ENCODE measurements at places on chromosomes 7 and 10.

GRCh38 chr10:67302701-67303100 lies 376.9 kb downstream of the LRRTM3 start:
- no peak for DNase-seq

DNA sequence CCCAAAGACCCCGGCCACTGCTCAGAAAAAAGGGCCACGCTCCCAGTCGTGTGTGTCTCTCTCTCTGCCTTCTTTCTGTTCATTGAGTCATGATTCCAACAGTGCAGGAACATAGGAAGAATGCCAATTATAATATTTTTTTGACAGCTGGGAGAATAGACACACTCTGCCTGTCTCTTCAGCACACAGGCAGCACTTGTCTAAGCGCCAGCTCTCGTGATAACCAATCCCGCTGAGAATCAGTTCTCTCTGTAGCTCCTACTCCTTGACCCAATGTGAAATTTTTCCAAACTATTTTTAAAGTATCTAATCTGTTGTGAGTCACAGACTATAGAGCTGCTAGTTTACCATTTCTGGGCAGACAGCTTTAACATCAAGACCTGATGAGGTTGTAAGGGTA lies 145.7 kb upstream of the RHEB start:
- no peak for DNase-seq

DNA sequence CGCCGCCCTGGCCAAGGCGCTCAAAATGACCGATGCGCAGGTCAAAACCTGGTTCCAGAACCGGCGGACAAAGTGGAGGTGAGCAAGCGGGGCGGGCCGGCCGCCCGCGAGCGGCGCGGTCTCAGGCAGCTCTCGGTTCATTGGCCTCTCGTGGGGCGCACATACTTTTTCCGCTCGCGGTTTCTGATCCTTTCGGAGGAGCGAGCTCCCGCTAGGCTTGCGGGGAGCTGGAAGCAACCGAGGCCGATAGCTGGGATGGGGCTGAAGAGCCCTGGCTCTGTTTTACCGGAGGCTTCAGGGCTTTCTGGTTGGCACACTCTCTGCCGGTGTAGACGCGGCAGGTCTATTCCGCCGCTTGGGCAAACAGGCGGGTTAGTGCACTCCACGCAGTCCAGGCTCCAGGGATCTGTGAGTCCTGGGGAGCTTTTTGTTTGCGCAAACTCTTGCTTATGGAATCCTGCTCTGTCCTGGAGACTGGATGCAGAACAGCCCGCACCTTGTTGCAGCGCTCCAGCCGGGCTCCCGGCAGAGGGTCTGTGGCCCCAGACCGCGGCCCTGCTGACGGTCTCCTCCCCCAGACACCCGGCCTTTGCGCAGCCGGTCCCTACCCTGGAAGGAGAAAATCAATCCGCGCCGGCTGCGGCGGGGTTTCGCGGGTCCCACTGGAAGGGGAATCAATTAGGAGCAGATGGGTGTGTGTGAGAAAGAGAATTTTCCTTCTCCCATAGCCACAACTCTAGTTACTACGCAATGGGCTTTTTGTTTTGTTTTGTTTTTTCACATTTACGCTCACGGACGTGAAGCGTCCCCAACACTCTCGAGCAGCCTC lies 3.4 kb downstream of the TLX1 start:
- no peak for DNase-seq

DNA sequence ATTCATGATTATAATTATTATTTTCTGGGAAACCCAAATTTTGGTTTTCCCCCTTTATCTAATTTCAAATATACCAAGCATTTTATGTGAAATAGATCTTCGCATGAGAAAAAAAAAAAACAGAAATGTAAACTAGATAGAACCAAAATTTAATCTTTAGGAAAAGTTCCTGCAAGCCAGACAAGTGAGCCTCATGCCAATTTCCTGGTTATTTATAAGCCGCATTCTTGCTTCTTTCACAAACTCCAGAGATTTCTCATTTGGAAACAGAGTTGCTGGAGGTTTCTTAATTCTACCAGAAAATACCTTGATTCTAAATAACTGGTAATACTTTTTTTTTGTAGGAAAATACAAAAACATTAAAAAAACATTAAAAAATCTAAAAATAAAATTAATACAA lies 690.4 kb upstream of the IGFBP3 start:
- DNase-seq: no peak

GRCh38 chr10:83625831-83626360 lies 513.4 kb upstream of the GHITM start:
- no peak for DNase-seq

DNA sequence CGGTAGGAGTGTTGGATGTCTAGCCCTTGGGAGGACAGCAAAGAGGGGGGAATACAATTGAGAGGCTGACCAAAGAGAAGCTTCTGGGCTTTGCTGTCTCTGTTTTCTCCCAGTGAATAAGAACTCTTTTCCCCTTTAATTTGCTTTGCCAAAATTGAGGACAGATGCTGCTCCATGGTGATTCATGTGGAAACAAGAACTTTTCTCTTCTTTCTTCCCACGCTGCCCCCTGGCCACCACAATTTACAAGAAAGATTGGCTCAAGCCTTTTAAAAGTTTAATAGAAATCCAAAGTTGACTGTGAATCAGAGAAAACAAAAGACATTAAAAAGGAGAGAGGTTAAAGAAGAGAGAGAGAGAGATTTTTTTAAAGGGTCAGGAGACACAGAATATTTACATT lies 49.0 kb downstream of the PRR15 start:
- no peak for DNase-seq

- DNase-seq: no peak
These were observed 12.3 kb upstream of the GATA3 start for GRCh38 chr10:8041992-8042720.

DNA sequence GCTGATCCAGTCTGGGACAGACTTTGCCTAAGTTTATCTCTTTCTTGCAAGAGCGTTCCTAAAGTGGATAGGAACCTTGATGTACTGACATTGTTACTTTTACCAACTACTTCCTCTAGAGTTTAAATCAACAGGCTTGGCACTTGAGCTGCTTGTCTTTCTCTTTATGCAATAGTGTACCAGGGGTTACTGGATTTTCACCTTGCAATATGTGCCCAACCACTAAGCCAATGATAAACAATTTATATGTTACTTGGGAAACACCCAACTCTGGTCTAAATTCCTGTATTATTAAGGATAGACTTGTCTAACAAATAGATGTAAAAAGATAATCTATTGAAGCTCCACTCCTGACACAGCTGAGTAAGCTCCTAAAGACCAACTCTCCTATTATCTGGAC lies 470.2 kb downstream of the SH2D4B start:
- no peak for DNase-seq

GRCh38 chr10:6494936-6495592 lies 85.0 kb downstream of the PRKCQ start:
- DNase-seq: peak; percentile 36

- no peak for DNase-seq
These were observed 166.6 kb downstream of the VTI1A start for GRCh38 chr10:112613620-112614019.

GRCh38 chr7:1209097-1209496 lies 23.6 kb upstream of the UNCX start:
- DNase-seq: no peak

GRCh38 chr7:115004121-115004520 lies 82.2 kb downstream of the MDFIC start:
- no peak for DNase-seq

- DNase-seq: no peak
These were observed 69.8 kb downstream of the PWWP2B start for GRCh38 chr10:132466520-132467463.

DNA sequence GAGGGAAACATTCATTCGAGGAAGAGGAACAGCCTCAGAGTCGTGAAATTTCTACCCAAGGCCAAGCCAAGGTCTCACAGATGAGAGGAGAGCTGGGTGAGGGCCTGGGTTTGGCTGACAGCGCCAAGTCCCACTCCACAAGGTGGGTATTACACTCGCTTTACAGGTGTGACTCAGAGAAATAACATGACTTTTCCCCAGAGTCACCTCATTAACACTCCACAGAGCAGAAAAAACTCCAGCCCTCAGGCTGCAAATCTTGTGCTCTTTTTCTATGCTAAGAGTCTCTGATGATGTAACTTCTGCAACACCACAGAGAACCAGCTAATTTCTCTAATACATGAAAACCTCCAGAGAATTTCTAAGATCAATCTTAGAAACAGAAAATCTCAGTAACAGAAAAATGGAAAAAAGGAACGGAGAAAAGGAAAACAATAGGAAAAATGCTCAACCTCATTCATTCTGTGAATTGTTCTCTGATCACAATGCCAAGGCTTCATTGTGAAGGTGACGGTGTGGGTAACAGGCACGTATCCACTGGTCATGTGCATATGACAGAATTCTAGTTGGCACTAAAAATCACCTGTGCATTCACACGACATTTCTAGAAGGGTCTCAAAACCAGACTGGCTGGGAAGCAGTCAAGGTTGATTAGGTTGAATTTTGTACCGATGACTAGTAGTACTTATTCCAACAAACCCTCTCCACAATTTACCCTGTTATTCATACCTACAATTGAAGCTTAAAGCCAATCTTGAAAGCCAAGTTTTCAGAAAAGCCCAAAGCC lies 20.3 kb downstream of the YWHAG start:
- DNase-seq: peak; percentile 23

- DNase-seq: no peak
These were observed 3.4 kb downstream of the INHBA start for GRCh38 chr7:41699516-41699915.

- DNase-seq: no peak
These were observed 95.8 kb downstream of the CHST15 start for GRCh38 chr10:123997486-123998196.

DNA sequence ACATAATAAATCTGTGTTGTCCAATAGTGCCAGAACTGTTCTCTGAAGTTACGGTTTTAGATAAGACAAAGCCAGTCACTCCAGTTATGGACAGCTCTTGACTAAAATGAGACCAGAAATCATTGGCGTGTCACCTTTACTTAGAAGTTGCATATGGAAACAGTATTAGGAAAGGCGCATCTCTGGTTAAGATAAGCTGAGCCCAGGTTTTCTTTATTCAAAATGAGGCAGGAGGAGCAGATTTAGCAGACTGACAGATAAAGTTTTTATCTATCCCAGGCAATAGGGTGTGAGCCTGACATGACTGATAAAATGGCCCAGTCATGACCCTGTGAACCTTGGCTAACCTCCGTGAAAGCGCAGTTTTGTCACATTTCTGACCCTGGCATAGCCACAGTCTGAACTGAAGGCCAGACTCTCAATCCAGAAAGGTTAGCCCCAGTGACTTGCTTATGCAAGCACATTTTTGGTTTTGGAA lies 4.2 kb downstream of the CYP26A1 start:
- no peak for DNase-seq

DNA sequence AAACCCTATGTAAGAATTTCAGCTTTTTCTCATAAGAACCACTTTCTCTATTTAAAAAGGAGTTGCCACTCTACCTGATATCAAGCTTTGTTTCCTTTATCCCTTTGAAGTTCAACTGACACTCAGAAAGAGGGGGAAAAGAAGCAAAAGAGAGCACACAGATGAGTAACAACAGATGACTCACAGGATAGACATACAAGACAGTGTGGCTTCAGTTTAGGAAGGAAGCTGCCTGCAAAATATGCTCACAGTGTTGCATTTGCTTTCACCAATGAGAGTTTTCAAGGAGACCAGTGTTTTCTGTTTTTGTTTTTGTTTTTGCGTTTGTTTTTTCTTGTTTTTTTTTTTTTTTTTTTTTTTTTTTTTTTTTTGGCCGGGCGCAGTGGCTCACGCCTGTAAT lies 1181.6 kb downstream of the DNAJB9 start:
- DNase-seq: no peak

- no peak for DNase-seq
These were observed 66.1 kb upstream of the ABLIM1 start for GRCh38 chr10:114723991-114724715.

GRCh38 chr7:36748017-36748487 lies 23.8 kb upstream of the AOAH start:
- DNase-seq: no peak

DNA sequence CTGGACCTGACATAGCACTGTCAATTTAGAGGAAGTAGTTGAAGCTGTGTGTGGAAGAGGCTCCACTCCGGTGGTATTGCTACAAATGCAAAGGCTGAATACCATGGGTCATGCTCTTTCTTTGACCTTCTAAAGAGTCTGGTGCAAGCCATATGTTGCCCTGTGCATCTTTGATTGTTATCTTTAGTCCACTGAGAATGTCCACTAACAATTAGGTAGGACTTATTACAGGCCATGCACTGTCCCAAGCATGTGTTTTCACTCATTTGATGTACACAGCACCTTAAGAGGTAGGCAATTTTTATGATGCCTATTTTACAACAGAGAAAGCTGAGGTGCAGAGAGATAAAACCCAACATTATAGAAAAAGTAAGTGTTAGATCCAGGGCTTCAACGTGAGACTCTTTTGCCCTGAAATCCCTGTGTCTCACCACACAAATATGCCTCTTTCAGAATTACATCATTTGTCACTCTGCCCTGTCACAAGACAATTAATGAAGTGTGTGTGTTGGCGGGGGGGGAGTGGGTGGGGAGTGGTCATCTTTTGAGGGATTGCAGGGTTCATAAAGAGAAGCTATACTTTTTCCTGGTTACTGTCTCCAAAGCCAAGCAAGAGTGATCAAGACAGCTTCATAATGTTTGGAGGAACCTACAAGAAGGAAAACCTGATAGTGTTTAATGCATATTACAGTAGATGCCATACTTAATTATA lies 637.6 kb upstream of the IGFBP3 start:
- DNase-seq: no peak

- DNase-seq: no peak
These were observed 63.5 kb upstream of the VKORC1L1 start for GRCh38 chr7:65809259-65809981.

- DNase-seq: no peak
These were observed 136.9 kb upstream of the MAGI2 start for GRCh38 chr7:79590391-79590790.

- no peak for DNase-seq
These were observed 35.9 kb upstream of the FZD9 start for GRCh38 chr7:73397521-73398281.

DNA sequence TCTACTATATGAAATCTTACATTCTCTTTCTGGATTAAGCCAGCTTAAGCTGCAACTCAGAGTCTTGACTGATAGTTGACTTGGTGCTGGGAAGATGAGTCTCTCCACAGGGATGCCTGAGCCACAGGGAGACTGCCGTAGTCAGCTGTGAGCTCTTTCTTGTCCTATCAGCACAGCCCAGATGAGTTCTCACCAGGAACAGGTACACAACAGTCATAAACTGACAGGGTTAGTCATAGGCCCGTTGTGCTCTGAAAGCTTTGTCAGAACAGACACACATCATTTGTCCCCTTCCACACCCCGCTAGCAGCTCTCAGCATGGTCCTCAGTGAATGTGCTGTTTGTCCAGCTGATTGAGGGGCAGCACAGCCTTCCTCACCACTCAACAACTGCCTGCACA lies 221.6 kb downstream of the RPS24 start:
- DNase-seq: no peak

DNA sequence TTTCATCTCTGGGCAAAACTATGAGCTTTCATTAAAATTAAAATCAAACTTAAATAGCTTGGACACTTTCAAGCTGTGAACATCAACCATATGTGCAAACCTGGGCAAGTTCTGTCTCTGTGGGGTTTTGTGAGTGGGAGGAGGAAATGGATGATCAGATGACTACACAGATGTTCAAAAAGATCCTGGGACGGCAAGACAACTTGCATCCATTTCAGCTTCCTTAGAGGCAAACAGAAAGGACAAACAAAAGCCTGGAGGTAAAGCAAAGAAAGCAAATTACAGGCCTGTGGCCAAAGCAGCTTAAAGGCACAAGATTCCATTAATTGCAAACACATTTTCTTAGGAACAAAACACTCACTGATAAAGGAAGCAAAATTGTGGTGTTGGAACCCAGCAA lies 222.2 kb downstream of the NEBL start:
- DNase-seq: no peak

Measured in T47D (cell line).